ENCODE measurements at places on chromosomes 2 and 18.

DNA sequence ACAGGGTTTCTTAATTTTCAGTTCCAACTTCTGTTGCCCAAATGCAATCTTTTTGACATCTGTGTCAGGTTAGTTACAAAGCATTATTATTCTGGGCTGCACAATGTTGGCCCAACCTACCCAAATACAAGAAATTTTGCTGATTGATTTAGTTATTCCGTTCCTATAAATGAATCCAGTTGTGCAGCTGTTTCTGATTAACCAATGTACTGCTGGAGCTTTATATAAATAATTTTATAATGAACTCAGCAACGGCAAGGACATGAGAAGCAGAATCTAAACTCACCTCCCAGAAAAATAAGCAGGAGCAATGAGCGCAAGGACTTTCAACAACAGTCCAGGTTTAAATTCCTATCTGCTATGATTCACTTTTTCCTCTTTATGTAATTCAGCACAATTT lies 76.3 kb upstream of the WIPF1 start:
- peak; percentile 39 for DNase-seq

- DNase-seq, result no peak
Observed at GRCh38 chr2:237978058-237978712, 11.4 kb downstream of the UBE2F start.

DNA sequence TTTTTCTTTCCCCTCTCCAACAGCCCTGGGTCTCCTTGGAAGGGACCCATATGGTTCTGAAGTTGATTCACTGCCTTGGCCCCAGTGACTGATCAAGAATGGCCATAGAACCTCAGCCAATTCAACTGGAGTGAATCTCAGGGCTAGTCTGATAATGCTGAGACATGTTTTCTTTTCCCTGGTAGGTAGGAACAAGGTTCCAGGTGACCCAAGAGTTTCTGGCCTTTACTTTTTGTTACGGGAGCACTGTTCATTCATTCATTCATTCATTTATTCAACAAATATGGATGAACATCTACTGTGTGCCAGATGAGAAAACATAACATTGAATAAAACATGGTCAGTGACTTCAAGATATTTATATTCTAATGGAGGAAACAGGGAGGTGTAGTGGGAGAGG lies 3.1 kb upstream of the ZCCHC2 start:
- DNase-seq, result no peak

DNA sequence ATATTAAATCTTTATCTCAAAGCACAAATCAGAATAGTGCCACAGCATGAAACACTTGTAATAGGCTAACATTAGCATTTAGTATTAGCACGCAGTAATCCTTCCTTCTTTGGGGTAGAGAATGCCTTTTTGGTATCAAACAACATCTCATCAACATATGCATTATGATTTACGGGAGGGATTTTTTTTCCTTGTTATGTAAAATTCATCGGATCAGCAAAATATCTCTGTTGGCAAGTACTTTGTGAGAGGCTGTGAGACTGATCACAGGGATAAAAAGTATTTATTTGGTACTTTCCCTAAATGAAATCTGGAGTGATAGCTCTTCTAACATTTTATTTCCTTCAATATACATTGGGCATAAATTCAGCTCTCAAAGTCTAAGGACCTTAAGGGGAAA lies 68.4 kb upstream of the TMEM178A start:
- no peak for DNase-seq

DNA sequence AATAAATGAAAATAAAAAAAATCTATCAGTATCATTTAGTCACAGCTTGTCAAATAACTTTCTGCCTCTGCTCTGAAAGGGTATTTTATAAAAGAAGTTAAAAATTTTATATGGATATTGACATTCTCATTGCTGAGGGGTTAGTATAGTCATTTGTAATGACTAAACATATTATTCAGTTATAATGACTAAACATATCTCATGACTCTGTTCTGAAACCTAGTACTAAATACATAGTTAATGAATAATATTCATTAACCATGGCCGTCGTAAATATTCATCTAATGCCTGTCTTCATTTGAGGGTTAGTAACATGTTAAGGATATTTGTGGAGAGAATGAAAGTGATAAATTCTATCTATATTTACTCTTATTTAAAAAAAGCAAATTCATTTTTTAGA lies 69.1 kb upstream of the MAP4K3 start:
- DNase-seq, result no peak

DNA sequence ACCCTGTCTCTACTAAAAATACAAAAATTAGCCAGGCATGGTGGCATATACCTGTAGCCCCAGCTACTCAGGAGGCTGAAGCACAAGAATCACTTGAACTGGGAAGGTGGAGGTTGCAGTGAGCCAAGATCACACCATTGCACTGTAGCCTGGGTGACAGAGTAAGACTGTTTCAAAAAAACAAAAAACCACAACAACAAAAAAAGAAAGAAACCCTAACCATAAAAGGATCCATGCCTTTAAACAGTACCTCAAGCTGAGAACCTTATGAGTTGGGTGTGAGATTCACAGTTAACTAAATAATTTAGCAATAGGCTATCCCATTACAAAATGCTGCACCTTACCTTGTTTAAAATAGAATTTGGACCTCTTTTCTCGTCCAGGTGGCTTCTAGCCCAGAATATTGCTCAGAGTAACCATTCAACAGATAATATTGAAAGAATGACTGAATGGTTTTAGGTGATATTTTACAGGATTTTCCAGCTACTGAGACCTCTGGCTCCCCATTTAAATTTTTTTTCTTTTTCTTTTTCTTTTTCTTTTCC lies 6.4 kb downstream of the DPYSL5 start:
- DNase-seq, result no peak

- no peak for DNase-seq
Observed at GRCh38 chr2:217974389-217975005, 28.3 kb downstream of the TNS1 start.
